ENCODE measurements at places on chromosomes 13 and 19. TPM values are rescaled to one million over a fixed set of nuclear protein-coding genes. Genes with fewer than 3 reads are reported as not detected.

Gene ADAMTSL5
- 28.9 TPM for total RNA-seq

GRCh38 chr19:58058467-58058866 is 615 bp upstream of the ZNF135 start:
- H3K36me3 ChIP-seq: no peaks in the 10 kb centered on the region
- H3K27ac ChIP-seq: peak overlapping the region; percentile 98
- DNase-seq: no peak
- peak overlapping the region; percentile 93 for H3K4me3 ChIP-seq
- no peaks in the 10 kb centered on the region for H3K27me3 ChIP-seq

Gene AMER2
- not detected for total RNA-seq

Gene PGLYRP2
- not detected for total RNA-seq

Gene CEACAM4
- 0.34 TPM for total RNA-seq

- H3K4me1 ChIP-seq: peaks cover 10% of the 10 kb centered on the region
- H3K4me3 ChIP-seq: no peak overlapping the region
- H3K36me3 ChIP-seq: peaks cover 5% of the 10 kb centered on the region
- H3K27ac ChIP-seq: no peak overlapping the region
- H3K27me3 ChIP-seq: no peaks in the 10 kb centered on the region
Measured at GRCh38 chr13:48502601-48503319, 30.1 kb downstream of the RCBTB2 start.

Gene CEACAM20
- not detected for total RNA-seq
